ENCODE measurements at places on chromosomes 1 and 21.

DNA sequence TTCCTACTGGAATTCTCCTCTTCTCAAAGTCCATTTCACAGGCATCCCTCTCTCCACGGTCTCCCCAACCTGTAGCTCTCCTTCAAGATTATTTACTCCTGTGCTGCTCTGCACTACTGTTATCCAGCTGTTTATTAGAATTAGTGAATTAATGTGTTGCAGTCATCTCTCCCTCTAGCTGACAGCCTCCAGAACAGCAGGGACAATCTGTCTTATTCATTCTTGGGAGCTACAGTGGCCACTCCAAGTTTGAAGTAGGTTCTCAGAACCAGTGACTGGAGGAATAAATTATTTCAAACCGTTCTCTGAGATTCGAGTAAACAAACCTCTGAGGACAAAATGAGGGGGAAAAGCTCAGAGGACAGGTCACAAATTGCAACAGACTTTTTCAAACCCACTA is 330.9 kb downstream of the RRAGC start:
- DNase-seq: no peak

GRCh38 chr1:181801617-181802016 is 259.9 kb downstream of the ZNF648 start:
- DNase-seq: no peak

DNA sequence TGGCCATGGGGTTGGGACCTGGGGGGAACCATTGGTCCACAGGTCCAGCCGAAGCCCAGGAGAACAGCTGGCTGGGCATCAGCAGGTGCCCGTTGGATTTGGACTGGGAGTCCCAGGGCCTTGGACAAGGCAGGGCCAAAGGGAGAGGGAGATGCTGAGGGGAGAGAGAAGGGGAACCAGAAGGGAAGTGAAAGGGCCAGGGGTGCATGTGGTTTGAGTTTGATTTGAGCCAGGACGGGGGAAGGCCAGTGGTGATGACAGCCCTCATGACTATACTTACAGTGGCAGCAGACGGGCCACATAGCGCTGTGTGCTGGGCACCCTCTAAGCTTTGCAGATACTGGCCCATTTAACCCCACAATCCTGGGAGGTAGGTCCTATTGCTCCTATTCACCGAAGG is 18.8 kb downstream of the AGRN start:
- DNase-seq: no peak

- DNase-seq: peak; percentile 79
Observed at GRCh38 chr1:206106328-206107167, 10.6 kb downstream of the AVPR1B start.

GRCh38 chr1:19240673-19241538 is 10.4 kb downstream of the EMC1 start:
- DNase-seq: peak; percentile 72
